ENCODE measurements at places on chromosomes 6 and 20. TPM values are rescaled to one million over a fixed set of nuclear protein-coding genes. Genes with fewer than 3 reads are reported as not detected.

- no peak for DNase-seq
Observed at GRCh38 chr6:145204301-145204700, 531.0 kb downstream of the EPM2A start.

Gene FBXO5
- total RNA-seq, result 4.9 TPM

- DNase-seq, result no peak
Observed at GRCh38 chr20:61690150-61690549, 375.5 kb downstream of the TAF4 start.

Gene CNR1
- 21.6 TPM for total RNA-seq

Gene SNAP25
- total RNA-seq, result 1.9 TPM

Gene LSM2
- total RNA-seq, result 30.8 TPM

Gene HEY2
- total RNA-seq, result 2.2 TPM

DNA sequence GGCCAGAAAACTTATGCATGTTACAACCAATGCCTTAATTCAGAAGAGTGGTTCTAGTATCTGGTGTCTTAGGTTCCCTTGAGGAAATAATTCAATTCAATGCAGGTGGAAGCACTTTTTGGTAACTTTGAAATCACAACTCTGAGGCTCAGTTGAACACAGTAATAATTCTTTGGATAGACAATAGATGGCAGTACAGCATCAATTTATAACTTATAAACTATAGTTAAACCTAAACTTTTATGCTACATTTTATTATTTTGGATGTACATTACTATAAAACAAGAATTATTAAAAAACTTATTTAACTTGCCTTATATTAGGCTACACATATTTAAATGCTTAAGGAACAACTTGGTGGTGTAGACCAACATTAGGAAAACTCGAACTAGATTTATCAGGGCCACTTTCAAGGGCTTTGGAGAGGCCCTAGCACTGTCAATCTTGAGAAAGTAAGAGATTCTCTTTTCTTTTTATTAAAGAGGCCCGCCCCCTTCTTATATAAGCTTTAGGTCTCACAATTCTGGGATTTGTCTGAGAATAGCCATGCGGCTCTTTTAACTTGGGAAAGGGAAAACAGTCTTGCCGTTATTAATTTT, 85.9 kb downstream of the CRYBG1 start:
- DNase-seq, result no peak

DNA sequence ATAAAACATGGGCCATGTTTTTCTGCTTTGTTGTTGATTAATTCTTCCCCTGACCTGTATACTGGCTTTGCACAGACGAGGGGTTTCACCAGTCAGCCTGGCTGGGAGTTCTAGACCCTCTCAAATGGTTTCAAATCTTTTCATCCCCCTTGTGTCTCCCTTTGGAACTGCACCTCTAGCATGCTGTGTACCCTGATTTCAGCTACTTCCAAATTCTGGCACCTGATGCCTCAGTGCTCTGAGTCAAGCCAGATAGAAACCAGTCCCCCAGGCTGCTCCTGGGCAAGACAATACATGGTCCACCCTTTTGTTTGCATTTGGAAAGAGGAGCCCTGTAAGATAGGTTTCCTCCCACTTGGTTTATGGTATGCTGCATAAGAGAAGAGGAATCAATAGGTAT, 290.2 kb downstream of the BTBD3 start:
- DNase-seq, result no peak

DNA sequence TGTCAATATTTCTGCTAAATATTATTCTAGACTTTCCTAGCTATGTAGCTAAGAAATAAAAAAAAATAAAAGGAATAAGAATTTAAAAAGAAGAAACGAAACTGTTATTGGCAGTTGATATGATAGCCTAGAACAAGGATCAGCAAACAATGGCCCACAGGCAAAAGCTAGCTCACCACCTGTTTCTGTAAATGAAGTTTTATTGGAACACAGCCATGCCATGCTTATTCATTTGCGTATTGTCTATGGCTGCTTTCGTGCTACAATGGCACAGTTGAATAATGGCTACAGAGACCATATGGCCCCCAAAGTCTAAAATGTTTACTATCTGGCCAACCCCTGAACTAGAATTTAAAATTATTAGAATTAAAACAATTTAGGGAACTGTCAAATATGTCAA, 952.6 kb upstream of the MAP3K7 start:
- DNase-seq, result no peak

Gene OR2B6
- not detected for total RNA-seq

GRCh38 chr6:96304997-96305396, 216.6 kb upstream of the UFL1 start:
- no peak for DNase-seq

Gene MUCL3
- 4.6 TPM for total RNA-seq

Gene BFSP1
- 2.7 TPM for total RNA-seq

DNA sequence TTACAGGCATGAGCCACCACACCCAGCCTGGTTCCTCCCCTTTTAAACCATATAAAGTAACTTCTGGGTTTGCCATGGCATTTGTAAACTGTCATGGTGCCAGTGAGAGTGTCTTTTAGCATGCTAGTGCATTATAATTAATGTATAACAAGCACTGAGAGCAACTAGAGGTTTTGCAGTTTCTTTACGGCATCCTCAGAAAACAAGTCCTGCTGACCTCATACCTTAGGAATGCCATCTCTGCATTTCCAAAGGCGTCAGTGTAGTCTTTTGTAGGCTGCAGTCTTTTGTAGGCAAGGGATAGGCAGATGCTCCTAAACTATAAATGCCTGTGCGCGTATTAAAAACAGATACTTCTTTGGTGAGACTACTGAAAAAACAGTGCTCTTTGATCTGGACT, 75.0 kb upstream of the EZR start:
- DNase-seq, result no peak

DNA sequence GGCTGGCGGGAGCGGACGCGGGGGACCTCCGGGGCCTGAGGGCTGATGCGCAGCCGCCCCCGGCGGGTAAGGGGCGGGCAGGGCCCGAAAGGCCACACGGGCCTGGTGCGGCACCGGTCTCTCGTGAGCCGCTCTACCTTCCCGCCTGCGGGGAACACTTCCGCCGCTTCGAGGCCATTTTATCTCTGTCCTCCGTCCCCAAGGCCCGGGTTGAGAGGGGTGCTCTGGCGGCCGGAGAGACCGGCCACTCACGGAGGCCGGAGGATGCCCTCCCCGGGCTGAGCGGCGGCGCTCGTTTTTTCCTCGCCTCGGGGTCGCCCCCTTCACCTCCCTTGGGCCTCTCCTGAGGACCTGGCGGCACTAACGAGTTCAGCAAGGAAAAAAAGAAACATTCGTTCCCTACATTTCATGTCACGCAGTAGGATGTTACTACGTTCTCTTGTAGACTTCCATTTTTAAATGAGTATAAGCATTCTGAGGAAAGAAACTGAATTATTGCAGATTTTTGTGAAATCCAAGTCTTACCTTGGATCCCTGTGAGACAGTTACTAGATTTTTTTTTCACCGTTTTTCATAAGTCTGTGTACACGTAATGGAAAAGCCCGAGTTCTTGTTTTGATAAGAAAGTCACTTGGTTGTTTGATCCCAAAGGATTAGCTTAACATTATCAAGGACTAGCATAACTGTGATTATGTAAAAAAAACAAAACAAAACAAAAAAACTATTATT, 575 bp downstream of the WTAP start:
- DNase-seq, result no peak
